ENCODE measurements at places on chromosomes 7 and 10. TPM values are rescaled to one million over a fixed set of nuclear protein-coding genes. Genes with fewer than 3 reads are reported as not detected.
A peak's percentile ranks its signal among the peaks of the same experiment; 100 is the strongest.

DNA sequence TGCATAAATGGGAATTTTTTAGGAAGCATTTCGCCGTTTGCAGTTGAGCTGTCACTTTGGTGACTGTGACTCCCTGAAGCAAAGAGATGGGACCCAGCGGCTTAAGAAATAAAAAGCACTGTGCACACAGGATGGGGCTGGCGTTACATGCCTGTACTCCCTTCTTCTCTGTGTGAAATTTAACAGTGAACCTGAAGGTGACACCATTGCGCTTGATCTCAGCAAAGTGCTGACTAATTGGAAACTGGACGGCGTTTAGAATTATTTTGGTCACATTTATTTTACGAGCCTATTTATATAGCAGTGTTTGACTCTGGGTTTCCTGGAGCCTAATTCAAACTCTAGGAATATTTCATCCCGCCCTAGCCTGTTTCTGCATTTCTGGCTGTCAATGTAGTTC lies 146.2 kb downstream of the PAXIP1 start:
- 0 out of 2 replicates have a peak, but pooled peaks cover 3% of the 10 kb centered on the region for H3K27me3 ChIP-seq
- DNase-seq, result no peak
- H3K27ac ChIP-seq, result no peak overlapping the region
- no peaks in the 10 kb centered on the region for H3K36me3 ChIP-seq
- no peak overlapping the region for H3K4me3 ChIP-seq
- H3K4me1 ChIP-seq, result no peaks in the 10 kb centered on the region

Gene GNGT1
- 0.91 TPM for total RNA-seq

GRCh38 chr10:43870968-43871439 lies 222.3 kb upstream of the ZNF32 start:
- H3K27me3 ChIP-seq, result peaks cover 10% of the 10 kb centered on the region
- no peaks in the 10 kb centered on the region for H3K36me3 ChIP-seq
- no peak overlapping the region for H3K27ac ChIP-seq
- no peak for DNase-seq
- no peaks in the 10 kb centered on the region for H3K4me1 ChIP-seq

GRCh38 chr7:50335230-50335794 lies 30.8 kb downstream of the IKZF1 start:
- no peak for DNase-seq
- no peaks in the 10 kb centered on the region for H3K36me3 ChIP-seq
- H3K27me3 ChIP-seq, result no peaks in the 10 kb centered on the region
- H3K27ac ChIP-seq, result no peak overlapping the region

Gene CFAP69
- total RNA-seq, result 4.1 TPM

- no peaks in the 10 kb centered on the region for H3K36me3 ChIP-seq
- H3K27me3 ChIP-seq, result no peaks in the 10 kb centered on the region
- peak overlapping the region; percentile 9 for H3K27ac ChIP-seq
- H3K4me3 ChIP-seq, result no peak overlapping the region
- peaks cover 15% of the 10 kb centered on the region for H3K4me1 ChIP-seq
Measured at GRCh38 chr7:142956951-142957623, 5.1 kb downstream of the KEL start.
